ENCODE measurements at places on chromosomes 5 and 9. TPM values are rescaled to one million over a fixed set of nuclear protein-coding genes. Genes with fewer than 3 reads are reported as not detected.

Gene COL23A1
- 0.27 TPM for total RNA-seq

Gene SPINK5
- not detected for total RNA-seq

Gene INSL4
- not detected for total RNA-seq

Gene STKLD1
- 0.65 TPM for total RNA-seq

Gene INSL6
- total RNA-seq: not detected

Gene PDE6A
- total RNA-seq: not detected

Gene CD274
- 10.5 TPM for total RNA-seq

Gene GFPT2
- total RNA-seq: not detected

Gene RBM27
- 19.5 TPM for total RNA-seq

Gene SLC45A2
- total RNA-seq: 0.19 TPM

Gene UNC13B
- 0.25 TPM for total RNA-seq

Gene TAF1L
- not detected for total RNA-seq

Gene PDCD1LG2
- total RNA-seq: 2.2 TPM

Gene PRDM9
- total RNA-seq: not detected

Gene TNFAIP8
- total RNA-seq: 167 TPM

Gene RGS7BP
- total RNA-seq: not detected

Gene GPR150
- 0.87 TPM for total RNA-seq

Gene IRX1
- total RNA-seq: not detected

Gene SV2C
- total RNA-seq: 0.10 TPM

Gene PRRX2
- not detected for total RNA-seq

Gene HSPB3
- total RNA-seq: not detected

Gene GRM6
- not detected for total RNA-seq

All from activated CD4-positive, alpha-beta T cell treated with anti-CD3 and anti-CD28 coated beads, Interleukin-2, amount 10 ng/mL, durations not matched to agents 7 days and 5 days (primary cell).